ENCODE measurements at places on chromosomes 2 and 18.
A peak's percentile ranks its signal among the peaks of the same experiment; 100 is the strongest.

DNA sequence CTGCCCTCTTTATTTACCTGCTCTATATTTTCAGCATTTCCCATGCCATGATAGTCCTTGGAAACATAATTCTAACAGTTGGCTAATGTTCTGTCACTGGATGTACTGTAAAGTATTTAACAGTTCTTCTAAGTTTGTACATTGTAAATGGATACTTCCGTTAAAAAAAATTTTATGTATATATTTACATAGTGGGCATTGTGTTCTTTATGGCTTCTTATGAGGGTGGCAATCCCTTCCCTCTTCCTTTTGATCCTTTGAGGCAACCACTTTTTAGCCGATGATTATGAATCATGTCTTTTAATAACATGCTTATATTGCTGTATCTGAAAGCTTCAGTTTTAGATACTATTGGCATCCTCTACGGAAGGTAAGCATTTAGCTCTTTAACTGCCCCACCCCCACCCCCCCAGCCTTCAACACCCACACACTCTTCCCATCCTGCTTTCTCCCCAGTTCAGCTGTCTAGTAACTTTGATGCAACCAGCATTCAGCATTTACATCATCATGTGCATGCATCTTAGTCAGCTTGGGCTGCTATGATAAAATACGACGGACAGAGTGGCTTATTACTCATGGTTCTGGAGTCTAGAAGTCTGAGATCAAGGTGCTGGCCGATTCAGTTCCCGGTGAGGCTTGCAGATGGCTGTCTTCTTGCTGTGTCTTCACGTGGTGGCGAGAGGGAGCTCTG is 21.0 kb upstream of the EDAR start:
- no peak for DNase-seq

DNA sequence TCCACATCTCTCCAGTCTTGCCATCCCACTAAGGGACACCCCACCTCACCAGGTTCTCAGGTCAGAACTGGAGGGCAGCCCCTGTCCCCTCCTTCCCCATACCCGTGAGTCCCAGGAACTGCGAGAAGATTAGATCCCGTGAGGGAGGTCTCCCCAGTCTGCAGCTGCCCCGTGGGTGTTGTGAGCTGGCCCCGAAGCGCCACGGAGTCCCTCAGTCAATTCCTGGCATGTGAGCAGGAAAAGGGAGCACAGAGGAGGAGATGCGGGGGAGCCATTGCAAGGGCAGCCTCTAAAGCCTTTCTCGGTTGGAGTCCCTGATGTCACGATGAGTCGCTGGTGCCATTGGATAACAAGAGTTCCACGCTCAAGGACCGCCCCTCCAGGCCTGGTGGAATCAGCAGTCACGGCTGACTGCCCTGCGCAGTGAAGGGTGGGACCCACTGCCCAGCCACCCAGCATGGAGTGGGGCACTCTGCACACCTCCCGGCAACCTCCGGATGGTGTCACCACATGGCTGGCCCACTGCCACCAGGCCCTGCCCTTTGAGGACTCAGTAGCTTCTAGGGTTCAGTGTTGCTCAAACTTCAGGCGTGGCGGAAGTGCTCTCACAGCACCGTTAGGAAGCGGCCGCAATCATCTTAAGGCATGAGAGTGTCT is 434.9 kb upstream of the MYT1L start:
- no peak for DNase-seq

GRCh38 chr2:171025214-171025613 is 96.2 kb downstream of the GORASP2 start:
- no peak for DNase-seq

DNA sequence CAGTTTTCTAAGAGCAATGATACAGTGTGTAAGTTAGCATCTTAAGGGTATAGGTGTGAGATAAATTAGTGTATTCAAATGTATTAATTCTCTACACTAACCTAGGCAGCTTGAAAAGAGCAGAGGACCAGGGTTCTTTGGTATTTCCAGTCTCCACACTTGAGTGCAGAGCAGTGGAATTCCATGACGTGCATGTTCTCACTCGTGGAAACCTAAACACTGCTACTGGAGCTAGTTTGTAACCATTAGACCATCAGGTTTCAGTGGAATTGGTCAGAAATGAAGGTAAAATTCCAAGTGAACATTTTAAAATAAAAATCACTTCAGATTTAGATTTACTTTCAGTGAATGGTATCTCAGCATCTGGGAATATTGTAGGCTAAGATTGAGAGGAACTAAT is 9.0 kb downstream of the SPTBN1 start:
- DNase-seq: no peak

DNA sequence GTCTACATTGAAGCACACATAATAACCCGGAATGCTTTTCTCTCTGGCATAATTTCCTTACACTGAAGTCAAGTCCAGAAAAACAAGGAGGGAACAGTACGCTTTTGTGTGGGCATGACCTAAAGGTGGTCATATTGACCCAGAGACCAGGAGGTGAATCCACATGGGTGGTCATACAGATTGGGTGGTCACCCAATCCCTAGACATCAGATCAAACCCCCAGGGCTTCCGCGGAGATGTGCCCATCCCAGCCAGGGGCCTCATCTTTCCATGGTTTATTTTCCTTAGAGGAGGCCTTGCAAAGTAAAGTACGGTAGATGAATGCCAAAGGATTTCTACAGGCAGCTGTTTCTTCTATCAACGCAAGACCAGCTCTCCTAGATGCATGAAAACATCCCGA is 38.8 kb downstream of the FAM168B start:
- DNase-seq: no peak

GRCh38 chr2:9720352-9721093 is 89.7 kb upstream of the YWHAQ start:
- DNase-seq: no peak

- peak; percentile 73 for DNase-seq
Measured at GRCh38 chr2:112259509-112260294, 4.9 kb upstream of the ZC3H8 start.

- no peak for DNase-seq
Measured at GRCh38 chr18:26741758-26742157, 123.7 kb downstream of the AQP4 start.

- no peak for DNase-seq
Measured at GRCh38 chr2:115543024-115543423, 1100.6 kb downstream of the DPP10 start.

GRCh38 chr18:36734596-36734995 is 94.2 kb downstream of the TPGS2 start:
- no peak for DNase-seq

DNA sequence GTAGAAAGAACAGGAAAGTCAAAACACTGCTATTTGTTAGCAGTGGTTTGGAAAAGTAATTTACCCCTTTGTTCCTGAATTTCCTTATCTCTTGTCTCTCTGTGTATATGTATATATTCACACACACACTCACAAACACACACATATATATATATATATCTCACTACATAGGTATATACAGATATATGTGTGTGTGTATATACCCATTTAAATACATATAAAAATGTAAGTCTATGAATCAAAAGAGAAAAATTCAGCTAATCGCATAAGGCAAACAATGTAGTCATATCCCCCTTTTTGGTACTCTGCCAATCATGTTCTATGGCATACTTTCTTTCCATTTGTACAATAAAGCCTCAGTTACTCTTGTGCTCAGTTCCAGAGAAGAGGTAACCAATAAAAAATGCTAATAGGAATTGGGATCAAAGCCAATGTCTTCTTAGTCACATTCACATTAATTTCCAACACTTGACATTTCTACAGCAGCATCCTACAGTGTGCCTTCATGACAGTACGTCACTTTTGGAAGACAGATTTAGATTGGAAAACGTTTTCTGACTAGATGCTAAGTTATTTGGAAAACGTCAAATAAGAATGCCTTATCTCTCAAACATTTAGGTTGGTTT is 94.6 kb downstream of the MC4R start:
- no peak for DNase-seq

- peak; percentile 26 for DNase-seq
Measured at GRCh38 chr2:64019083-64019974, at the start of gene VPS54. Gene VPS54, minus strand, starts transcription at chr2:64019428. Its CDS starts 35,429 bp downstream, at chr2:63983999.

DNA sequence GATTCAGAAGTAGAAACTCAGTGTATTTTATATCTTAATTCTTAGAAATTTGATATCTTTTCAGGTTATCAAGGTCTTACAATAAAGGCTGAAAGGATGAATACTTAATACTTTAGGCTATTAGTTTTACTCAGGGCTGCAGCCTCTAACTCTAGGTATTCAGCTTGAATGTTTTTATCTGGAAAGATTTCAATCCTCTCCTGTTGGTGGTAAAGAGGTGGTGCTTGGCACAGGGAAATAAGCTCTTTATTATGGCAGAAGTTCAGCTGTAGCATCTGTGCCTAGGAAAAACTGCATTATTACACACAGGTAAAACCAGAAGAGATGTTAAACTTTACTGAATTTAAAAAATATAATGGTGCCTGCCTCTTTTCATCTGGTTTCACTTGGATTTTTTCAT is 11.1 kb downstream of the ACVR2A start:
- DNase-seq: no peak

DNA sequence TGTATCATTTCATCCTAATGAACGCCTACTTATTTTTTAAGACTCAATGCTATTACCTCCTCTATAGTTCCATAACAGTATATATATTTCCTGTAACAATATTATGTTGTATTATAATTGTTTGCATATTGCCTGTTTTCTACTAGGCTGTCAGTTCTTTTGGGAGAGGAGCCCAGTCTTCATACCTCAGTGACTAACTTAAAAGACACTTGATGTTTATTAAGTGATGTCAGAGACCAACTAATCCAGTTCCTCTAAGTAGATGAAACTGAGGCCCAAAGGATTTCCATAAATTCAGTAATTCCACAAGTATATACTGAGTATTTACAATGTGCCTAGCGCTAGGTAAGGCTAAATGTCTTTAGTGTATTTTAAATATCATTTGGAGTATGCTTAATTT is 48.9 kb upstream of the AAK1 start:
- DNase-seq: no peak

GRCh38 chr18:31261792-31262582 is 56.0 kb upstream of the DSG1 start:
- DNase-seq: no peak

DNA sequence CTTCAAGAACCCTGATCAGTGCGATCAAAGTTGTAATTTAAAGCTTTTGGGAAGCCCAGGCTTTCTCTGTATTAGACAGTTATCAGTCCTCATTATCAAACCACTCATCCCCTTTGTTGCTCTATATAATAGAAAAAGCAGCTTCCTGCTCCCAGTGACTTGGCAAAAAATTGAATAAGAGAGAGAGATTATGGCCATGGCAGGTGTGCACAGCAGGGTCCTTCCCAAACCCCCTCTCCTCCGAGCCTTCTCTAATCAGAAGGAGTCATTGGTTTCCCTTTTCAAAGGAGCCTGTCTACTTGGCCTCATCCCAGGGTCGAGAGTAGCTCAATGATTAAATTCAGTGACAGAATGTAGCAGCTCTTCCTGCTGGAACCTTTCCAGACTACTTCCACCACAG is 81.5 kb downstream of the SEMA4F start:
- no peak for DNase-seq

DNA sequence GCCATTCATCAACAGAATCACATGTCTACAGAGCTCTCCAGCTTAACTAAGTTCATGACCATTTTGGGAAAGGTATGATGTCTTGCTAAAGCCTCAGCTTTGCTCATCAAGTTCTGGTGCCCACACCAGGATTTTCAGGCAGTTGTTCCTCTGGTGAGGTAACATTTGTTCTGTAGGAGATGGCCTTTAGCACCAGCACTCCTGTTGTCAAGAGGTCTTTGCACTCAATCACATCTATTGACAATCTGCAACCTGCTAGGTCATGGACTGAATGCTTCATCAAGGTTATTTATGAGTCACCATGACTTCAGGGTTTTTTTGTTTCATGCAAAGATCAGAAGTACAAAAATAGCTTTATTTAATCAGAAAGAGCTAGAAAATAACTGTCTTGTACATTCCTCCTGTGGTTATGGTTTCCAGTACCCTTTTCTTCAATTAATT is 36.6 kb upstream of the VIT start:
- DNase-seq: no peak

- DNase-seq: no peak
Measured at GRCh38 chr2:150169237-150169629, 318.2 kb downstream of the RND3 start.

DNA sequence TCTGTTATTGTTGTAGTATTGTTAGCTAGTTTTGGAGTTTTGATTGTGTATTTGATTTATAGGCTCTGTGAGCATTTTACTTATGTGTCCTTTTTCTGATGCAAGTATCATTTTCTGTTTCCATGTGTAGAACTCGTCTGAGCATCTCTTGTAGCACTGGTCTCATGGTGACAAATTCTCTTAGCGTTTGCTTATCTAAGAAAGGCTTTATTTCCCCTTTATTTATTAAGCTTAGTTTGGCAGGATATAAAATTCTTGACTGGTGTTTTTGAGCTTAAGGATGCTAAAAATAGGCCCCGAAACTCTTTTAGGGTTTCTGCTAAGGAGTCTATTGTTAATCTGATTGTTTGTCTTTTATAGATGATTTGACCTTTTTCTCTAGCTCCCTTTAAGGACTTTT is 57.6 kb upstream of the THUMPD2 start:
- DNase-seq: no peak

- DNase-seq: no peak
Measured at GRCh38 chr2:71608034-71608433, 154.7 kb downstream of the DYSF start.

DNA sequence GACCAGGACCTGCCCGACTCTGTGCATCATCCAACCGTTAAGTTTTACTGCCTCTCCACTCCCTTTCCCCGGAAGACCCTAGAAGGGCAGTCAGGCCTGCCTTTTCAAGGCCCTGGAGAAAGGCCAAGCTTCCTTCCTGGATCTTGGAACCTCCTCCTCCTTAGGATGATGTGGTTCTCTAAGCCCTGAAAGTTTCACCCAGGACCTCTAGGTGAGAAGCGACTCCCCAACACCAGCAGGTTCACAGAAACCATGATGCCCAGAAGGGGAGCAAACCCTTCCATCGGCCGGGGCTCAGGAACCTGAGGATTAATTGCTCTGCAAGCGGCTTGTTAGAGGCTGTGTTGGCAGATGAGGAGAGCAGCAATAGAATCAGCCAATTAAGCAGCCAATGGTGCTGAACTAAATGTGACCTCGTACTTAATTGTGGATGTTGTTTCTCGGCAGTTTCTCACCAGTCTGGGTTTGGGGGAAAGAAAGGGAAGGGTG is 94.2 kb upstream of the FZD7 start:
- DNase-seq: no peak

DNA sequence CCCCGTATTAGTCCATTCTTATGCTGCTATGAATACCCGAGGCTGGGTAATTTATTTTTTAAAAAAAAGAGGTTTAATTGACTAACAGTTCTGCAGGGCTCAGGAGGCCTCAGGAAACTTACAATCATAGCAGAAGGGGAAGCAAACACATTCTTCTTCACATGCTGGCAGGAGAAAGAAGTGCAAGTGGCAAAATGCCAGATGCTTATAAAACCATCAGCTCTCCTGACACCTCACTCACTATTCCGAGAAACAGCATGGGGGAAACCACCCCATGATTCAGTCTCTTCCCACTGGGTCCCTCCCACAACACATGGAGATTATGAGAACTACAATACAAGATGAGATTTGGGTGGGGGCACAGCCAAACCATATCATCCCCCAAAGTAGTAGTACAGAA is 2148.5 kb upstream of the PIK3C3 start:
- DNase-seq: no peak

Data from T follicular helper cell (primary cell).